ENCODE measurements at places on chromosomes 4 and X. TPM values are rescaled to one million over a fixed set of nuclear protein-coding genes. Genes with fewer than 3 reads are reported as not detected.

FAM9B gene
- polyA plus RNA-seq: 5.0 TPM

GAGE13 gene
- polyA plus RNA-seq: 15.5 TPM

ADH7 gene
- not detected for polyA plus RNA-seq

SASH3 gene
- 4.8 TPM for polyA plus RNA-seq

CORIN gene
- 4.6 TPM for polyA plus RNA-seq

MAGIX gene
- 0.90 TPM for polyA plus RNA-seq

PPP4R3C gene
- polyA plus RNA-seq: 1.2 TPM

KLF8 gene
- 8.0 TPM for polyA plus RNA-seq

TMEM156 gene
- polyA plus RNA-seq: 0.86 TPM

C4orf50 gene
- 1.1 TPM for polyA plus RNA-seq

TMEM271 gene
- 0.37 TPM for polyA plus RNA-seq

SHROOM3 gene
- 3.9 TPM for polyA plus RNA-seq

NUP62CL gene
- 21.9 TPM for polyA plus RNA-seq
